Activated CD4-positive, alpha-beta T cell treated with anti-CD3 and anti-CD28 coated beads, Interleukin-2, amount 10 ng/mL, durations not matched to agents 7 days and 5 days (primary cell): ENCODE measurements at places on chromosomes 4 and X.
A peak's percentile ranks its signal among the peaks of the same experiment; 100 is the strongest.

GRCh38 chrX:48601741-48602394 lies 4.6 kb downstream of the WDR13 start:
- no peak for DNase-seq

DNA sequence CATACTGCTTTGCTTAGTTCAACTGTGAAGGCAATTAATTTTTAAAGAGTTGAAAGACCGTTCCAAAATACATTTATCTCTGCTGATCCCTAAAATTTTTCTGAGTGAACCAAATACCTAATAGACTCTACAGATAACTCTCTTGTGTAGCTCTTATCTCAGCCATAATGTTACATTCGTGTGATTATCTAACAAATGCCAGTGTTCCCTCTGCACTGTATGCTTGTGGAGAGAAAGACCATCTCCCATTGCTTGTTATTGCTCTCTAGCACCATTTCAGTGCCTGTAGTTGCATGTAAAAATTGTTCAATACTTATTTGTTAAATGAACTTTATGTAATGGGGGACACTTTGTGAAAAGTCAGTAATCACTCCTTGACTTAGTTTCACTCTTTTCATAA lies 81.3 kb upstream of the ATOH1 start:
- no peak for DNase-seq

- no peak for DNase-seq
These were observed 121.1 kb upstream of the ATP6AP2 start for GRCh38 chrX:40459571-40460158.

GRCh38 chrX:129495900-129496299 lies 27.4 kb downstream of the SMARCA1 start:
- DNase-seq = no peak

- no peak for DNase-seq
These were observed 459.0 kb downstream of the PDGFC start for GRCh38 chr4:156512622-156513021.

DNA sequence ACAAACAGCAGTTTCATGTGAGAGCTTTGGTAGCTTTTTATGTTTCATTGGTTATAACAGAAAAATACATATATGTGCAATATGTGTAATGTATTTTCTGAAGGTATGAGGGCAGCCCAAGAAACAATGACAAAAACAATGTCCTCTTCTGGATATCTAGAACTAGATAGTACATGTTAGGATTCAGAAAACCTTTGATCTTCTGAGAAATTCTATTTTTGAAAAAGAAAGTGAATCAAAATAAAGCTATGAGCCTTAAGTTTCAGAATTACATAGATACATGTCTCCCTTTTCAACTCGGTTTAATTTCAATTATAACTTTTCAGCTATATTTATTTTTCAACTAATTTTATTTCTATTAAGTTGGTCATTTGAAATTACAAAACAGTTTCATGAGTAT lies 131.9 kb downstream of the REELD1 start:
- DNase-seq = no peak

GRCh38 chr4:110152386-110152785 lies 46.0 kb downstream of the ELOVL6 start:
- no peak for DNase-seq

GRCh38 chr4:114237997-114238396 lies 258.6 kb upstream of the ARSJ start:
- DNase-seq = no peak

GRCh38 chrX:101550362-101550750 lies at the start of gene ARMCX1:
ARMCX1 (plus strand) TSS chrX:101550547; CDS start chrX:101552931, 2,384 bp downstream.
- DNase-seq = peak; percentile 6

- no peak for DNase-seq
These were observed 69.5 kb downstream of the PLAC1 start for GRCh38 chrX:134588806-134589205.

DNA sequence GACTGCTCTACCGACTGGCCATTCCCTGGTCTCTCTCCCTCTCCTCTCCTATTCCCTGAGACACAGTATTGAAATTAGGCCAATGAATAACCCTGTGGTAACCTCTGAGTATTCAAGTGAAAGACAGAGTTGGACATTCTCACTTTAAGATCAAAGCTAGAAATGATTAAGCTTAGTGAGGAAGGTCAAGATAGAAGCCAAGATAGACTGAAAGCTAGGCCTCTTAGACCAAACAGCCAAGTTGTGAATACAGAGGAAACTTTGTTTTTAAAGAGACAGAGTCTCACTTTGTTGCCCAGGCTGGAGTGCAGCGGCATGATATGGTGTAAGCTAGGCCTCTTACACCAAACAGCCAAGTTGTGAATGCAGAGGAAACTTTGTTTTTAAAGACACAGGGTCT lies 64.6 kb downstream of the KDM6A start:
- no peak for DNase-seq

GRCh38 chr4:3313139-3313538 lies 20.3 kb downstream of the RGS12 start:
- DNase-seq = no peak

DNA sequence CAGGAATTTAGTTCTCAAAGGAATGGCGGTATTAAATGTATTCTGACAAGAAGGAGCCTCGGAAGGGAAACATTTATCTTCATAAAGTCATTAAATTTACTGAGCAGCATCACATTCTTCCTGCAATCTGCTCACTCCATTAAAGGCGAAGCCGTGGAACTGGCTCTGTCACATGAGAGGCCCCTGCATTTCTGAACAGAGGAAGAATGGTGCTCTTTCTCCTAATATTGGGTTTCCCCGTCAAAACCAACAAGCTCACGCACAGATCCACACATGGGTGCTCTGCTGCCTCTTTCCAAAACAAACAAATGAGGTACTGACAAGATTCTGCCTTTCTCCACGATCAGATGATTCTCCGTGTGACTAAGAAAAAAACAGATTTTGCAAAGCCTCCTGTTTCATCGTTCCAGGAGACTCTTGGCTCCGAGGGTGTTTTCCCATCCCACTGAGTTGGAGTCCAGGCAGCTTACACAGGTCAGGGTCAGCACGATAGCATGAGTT lies 191.2 kb downstream of the IDS start:
- DNase-seq = no peak

DNA sequence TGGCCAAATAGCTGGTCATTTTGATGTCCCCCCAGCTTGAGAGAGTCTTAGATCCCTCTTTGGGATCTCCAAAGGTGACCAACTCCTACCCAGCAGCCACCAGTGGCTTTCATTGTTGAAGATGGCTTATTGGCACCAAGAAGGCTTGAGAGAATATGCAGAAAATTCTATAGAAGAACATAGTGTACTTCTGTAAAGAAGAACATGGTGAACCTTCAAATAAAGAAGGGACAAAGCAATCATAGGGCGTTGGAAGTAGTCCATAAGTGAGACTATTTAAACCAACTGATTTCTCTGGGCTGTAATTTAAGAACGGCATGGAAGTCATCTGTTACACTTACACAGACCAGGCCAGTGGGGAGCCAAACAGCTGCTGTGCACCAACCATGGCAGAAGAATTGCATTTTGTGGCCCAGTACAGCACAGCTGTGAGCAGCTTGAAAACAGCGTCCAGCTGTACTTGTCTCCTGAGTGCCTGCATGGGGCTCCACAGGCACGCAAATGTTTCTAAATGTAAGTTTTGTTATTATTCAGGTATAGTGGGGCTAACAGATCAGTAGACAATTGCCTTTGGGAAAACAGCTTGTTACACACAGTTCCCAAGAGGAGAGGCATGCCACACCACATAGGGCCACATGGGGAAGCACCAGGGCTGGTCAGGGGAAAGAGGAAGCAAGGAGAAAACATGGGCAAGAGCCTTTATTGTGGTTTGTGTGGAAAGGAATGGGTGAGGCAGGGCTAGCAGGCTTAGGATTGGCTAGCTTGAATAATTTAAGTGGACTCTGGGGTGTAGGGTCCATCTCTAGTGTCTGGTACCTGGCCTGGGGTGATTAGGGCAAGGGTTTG lies 125.0 kb downstream of the ARHGAP6 start:
- DNase-seq = no peak

- no peak for DNase-seq
These were observed 32.6 kb downstream of the DCK start for GRCh38 chr4:71026086-71026485.

DNA sequence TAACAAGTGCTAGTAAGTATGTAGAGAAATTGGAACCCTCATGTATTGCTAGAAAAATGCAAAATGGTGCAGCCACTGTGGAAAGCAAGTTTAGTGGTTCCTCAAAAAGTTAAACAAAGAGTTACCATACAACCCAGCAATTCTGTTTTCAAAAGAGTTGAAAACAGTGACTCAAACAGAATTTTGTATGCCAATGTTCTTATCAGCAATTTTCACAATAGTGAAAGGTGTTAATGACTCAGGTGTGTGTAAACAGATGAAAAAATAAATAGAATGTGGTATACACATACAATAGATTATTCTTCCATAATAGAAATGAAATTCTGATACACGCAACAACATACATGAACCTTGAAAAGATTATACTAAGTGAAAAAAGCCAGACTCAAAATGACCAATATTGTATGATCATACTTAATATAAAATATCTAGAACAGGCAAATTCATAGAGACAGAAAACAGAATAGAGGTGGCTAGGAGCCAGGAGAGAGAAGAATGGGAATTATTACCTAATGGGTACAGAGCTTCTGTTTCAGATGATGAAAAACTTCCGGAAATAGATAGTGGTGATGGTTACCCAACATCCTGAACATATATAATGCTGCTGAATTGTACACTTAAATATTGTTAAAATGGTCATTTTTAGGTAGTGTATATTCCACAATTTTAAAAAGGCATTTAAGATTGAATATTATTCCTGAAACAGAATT lies 51.6 kb downstream of the WDFY3 start:
- DNase-seq = no peak

GRCh38 chr4:4315461-4316149 lies 25.6 kb downstream of the ZBTB49 start:
- DNase-seq = no peak

DNA sequence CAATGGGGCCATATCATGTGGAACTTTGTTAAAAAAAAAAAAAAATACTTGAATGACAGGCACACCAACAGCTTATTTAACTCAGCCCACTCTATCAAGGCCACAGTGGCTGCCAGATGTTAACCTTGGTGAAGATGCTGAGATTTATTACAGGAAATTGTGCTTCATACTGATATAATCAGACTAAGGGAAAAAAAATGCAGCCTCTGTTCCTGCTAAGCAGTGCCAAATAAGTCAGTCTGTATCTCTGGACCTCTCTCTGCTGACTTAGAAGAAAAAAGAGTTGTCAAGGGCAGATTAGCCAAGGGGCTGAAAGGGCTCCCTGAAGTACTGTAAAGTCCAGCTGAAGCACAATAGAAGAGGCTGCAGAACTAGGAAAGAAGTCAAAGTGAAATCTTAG lies 677.7 kb upstream of the HTR2C start:
- DNase-seq = no peak
